ENCODE measurements at places on chromosomes 2 and 18.
A peak's percentile ranks its signal among the peaks of the same experiment; 100 is the strongest.

- DNase-seq, result no peak
These were observed 144.3 kb upstream of the DAPL1 start for GRCh38 chr2:158650646-158651357.

DNA sequence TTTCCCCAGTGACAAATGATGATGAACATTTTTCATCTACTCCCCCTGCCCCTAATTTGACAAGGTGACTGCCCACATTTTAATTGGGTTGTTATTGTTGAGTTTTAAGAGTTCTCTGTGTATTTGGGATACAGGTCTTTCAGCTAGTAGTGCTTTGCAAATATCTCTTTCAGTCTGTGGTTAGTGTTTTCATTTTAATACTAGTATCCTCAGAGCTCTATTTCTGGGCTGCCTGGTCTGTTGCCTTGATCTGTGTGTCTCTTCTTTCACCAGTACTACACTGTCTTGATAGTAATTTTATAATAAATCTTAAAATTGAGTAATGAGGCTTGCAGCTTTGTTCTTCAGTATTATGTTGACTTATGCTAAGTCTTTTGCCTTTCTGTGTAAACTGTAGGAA is 19.7 kb downstream of the EIF5B start:
- no peak for DNase-seq

GRCh38 chr2:180334514-180334913 is 327.4 kb upstream of the CWC22 start:
- DNase-seq, result no peak

GRCh38 chr2:26043862-26044696 is 10.2 kb downstream of the RAB10 start:
- DNase-seq, result no peak

- DNase-seq, result no peak
These were observed 90.5 kb upstream of the CCDC150 start for GRCh38 chr2:196549052-196549451.

DNA sequence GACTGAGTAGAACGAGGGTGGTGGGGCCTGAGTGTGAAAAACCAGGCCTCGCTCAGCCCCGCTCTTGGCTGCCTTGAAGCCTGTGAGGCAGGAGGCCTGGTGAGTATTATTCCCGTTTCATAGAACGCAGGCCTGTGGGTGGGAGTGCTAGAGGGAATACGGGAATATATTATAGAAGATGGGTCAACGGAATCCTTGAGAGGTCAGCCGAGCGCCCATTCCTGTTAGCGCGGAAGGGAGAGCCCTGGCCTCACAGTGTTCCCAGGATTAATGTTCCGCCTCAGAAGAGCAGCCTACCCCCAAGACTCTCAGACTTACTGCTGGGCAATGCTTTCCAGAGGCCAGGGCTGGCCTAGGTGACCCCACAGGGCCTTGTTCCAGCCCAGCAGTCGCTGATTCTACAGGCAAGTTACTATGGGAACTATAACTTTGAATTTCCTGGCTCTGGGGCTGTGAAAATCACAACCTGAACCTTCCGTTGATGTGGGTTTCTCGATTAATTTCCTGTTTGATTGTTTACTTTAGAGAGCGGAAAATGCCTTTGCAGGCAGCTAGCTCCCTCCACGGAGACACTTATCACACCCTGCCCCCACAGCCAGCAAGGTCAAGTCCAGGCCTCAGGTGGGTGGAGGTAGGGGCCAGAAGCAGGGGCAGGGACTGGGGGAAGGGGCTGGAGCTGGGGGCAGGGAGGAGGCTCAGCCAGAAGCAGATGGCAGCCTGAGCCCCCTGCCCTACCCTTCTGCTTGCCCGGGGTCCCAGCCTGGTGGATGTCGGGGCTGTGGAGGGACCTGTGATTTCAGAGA is 108.3 kb downstream of the SMAD7 start:
- DNase-seq, result peak; percentile 20

GRCh38 chr2:126855606-126856005 is 43.1 kb upstream of the TEX51 start:
- DNase-seq, result no peak
